Anterior cingulate cortex (tissue), 58 donors: ENCODE measurements at places on chromosomes 4 and X.

DNA sequence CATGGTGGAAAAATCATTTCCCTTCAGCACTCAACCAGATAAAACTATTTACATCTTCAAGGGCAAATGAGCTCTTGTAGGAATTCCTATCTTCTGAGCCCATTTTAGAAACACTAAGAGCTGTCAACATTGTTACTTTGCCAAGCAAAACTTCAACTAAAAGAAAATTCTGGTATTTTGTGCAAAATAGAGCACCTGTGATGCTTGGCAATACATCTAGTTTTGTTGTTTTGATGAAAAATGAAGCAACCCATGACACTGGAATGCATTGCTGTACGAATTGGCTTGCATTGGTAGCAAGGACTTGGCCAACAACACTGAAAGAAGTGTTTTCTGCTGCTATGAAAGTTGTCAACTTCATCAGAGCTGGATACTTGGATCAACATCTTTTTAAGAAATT lies 194.4 kb downstream of the COX18 start:
- DNase-seq, result no peak

DNA sequence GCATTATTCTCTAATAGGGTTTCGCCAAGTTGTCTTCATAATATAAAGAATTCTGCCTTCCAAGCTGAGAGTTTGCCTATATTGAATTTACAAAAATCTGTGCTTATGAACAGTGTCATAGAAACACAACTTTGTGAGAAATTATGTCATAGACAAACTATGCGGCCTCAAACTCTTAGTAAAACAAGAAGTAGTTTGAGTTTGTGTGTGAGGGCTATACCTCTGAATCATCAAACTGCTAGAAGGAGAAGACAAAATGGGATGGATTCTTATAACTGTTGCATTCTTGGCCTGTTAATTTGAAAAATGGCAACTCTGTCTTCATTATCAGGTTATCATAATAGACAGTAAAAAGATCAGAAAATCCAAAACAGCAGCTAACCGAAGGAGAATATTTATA lies 46.1 kb upstream of the NAP1L5 start:
- no peak for DNase-seq

DNA sequence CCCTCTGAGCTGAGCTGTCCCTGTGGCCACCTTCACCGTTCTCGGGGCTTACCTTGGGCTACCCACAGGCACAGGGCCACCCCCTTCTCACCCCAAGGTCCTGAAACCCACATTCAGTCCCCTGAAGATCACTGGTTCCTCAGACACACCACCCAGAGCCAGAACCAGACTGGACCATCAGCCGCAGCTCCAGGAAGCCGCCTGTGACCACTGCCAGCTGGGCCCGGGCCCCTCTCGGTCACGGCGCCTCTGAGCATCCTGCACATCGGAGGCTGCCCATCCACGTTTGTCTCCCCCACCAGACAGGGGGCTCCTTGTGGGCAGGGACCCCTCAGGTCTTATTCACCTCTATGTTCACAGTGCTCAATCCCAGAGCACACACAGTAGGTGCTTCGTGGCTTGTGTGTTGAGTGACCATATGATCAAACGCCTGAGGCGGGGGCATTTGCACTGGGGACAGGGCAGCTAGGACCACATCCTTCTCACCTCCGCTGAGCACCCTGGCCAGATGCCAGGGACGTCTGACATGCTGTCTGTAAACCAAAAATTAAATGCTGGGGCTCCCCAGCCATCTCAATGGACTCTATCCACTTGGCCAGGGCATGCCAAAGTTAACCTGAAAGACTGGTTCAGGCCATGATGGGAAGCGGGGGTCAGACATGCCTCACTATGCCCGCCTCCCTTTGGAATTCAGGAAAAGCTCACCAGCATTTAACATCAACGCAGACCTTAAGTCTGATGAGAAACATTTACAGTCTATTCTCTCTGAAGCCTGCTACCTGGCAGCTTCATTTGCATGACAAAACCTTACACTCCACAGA lies 109.4 kb upstream of the AFAP1 start:
- no peak for DNase-seq

DNA sequence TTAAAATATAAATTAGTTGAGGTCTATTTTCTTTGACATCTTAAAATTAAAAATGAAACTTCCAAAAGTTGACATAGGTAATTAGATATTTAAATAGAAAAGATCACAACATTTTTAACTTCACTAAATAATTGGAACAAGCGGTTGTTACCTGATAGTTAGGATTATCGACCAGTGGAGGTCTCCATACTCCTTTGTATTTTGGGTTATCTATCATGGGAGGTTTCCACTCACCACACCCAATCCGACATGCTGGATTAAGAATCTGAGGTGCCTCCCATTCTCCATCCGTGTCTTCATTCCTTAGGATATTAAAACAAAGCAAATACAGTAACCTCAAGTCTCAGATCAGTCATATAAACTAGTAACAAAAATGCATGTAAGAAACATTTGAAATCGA lies 22.2 kb downstream of the SCOC start:
- DNase-seq, result no peak

GRCh38 chr4:20870436-20870835 lies 170.2 kb downstream of the PACRGL start:
- no peak for DNase-seq

GRCh38 chr4:80307774-80308465 lies 27.6 kb upstream of the CFAP299 start:
- no peak for DNase-seq

GRCh38 chr4:155197757-155198156 lies 10.7 kb upstream of the NPY2R start:
- no peak for DNase-seq

GRCh38 chrX:47574547-47575301 lies 7.5 kb upstream of the TIMP1 start:
- no peak for DNase-seq

DNA sequence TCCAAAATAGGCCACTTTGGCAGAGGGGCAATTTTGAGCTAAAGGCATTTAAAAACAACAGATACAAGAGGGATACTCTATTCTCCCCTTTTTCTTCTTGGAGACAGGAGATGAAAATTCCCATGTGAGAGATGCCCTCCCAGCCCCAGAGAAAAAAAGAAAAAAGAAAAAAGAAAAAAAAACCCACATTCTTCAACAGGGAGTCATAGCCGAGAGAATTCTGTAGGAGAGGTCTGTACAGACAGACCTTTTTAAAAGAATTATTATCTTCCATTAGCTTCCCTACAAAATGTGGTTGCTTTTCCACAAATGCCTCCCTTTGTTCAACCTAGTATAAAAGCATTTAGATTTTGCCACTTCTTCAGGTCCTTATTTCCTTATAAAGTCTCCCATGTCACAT lies 89.9 kb downstream of the SPCS3 start:
- no peak for DNase-seq

GRCh38 chr4:15233264-15233597 lies 194.6 kb upstream of the C1QTNF7 start:
- peak; percentile 38 for DNase-seq

GRCh38 chr4:156956826-156957368 lies 14.7 kb downstream of the PDGFC start:
- no peak for DNase-seq

- no peak for DNase-seq
Observed at GRCh38 chr4:39285111-39285795, 80.9 kb downstream of the RFC1 start.

GRCh38 chr4:145298885-145299284 lies 118.5 kb upstream of the OTUD4 start:
- no peak for DNase-seq

GRCh38 chrX:85963736-85964135 lies 83.6 kb downstream of the CHM start:
- DNase-seq, result no peak

DNA sequence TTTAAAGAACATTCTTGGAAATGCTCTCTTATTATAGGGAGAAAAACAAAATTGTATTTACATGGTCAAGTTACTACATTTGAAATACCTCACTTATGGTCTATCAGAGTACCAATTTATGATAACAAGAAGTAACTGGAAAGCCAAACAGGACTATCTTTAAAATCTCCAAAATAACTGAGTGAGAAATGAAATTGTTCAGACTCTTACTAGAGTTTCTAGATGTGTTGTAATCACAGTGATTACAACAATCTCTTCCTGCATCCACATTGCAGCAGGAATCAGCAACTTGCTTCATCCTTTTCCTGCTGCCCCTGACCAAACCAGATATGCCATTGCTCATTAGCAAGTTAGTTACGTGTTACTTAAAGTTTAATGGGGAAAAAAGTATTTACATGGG lies 245.2 kb upstream of the SMIM31 start:
- DNase-seq, result no peak

DNA sequence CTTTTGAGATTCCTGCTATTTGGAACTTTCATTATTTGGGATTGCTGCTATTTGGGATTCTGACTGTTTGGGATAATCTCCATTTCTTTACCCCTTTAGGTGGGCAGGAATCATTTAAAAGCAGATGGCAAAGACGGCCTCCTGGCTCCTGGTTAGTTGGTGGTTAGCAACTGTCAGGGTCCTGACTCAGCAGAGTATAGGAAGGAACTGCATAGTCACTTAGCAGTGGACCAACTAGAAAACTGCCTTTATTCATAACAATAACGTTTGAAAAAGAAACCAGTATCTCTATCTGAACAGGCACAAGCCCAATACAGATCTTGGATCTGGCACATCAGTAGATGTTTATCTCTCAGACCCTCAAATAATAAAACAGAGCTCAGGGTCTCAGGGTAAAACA lies 469.7 kb upstream of the FGF16 start:
- DNase-seq, result no peak

DNA sequence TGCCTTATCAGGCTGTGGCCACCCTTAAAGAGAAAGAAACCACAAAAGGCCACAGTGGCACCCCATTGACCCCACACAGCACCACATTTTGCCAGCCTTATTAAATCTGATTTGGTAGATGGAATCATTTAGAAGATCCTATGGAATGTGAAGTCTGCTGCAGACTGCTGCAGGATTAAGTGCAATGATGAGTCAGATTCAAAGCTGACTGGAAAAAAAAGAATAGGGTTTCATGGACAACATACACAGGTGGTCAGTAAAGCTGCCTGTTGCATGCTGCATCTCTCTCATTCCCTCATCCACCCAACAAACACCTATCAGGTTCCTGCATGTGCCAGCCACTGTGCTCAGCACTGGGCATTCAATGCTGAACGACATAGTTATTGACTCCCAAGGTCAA lies 56.6 kb downstream of the CHST7 start:
- DNase-seq, result no peak

DNA sequence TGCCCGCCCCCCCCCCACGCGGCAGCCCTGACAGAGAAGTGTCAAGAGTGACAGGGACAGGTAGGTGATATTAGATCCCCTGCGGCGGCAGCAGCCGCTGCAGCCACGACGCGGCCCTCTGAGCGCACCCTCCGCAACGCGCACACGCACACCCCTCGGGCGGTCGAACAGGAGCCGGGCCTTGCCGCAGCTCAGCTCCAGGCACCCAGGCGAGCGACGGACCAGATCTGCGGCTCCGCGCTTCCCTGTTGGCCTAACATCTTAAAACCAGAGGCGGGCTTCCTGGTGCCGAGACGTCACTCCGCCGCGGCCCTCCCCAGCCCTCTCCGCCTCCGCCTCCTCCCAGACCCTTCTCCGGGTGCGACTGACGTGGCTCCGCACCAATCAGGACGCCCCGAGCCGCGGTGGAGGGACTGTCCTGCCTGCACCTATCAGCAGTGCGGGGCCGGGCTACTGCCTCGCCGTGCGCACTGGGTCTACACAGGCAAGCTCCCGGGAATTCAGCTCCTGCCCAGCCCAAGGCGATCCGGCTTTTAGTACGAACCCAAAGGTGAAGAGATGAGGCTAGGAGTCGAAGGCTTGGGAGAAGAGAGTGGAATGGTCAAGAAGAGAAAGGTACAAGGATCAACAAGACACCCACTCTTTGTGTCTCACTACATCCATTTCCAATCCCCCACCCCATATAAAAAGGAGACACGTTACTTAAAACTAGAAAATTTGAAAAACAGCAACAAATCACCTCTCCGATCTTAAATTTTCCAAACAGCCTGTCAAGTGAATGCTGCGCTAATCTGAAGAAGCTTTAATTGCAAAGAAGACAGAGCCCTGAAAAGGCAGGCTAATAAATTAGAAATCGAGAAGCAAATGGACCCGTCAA lies at the start of gene PITX2:
Gene PITX2, minus strand, starts transcription at position 237 of the 877 bp plus-strand sequence. CDS start 617 bp downstream, outside the sequence.
- no peak for DNase-seq

DNA sequence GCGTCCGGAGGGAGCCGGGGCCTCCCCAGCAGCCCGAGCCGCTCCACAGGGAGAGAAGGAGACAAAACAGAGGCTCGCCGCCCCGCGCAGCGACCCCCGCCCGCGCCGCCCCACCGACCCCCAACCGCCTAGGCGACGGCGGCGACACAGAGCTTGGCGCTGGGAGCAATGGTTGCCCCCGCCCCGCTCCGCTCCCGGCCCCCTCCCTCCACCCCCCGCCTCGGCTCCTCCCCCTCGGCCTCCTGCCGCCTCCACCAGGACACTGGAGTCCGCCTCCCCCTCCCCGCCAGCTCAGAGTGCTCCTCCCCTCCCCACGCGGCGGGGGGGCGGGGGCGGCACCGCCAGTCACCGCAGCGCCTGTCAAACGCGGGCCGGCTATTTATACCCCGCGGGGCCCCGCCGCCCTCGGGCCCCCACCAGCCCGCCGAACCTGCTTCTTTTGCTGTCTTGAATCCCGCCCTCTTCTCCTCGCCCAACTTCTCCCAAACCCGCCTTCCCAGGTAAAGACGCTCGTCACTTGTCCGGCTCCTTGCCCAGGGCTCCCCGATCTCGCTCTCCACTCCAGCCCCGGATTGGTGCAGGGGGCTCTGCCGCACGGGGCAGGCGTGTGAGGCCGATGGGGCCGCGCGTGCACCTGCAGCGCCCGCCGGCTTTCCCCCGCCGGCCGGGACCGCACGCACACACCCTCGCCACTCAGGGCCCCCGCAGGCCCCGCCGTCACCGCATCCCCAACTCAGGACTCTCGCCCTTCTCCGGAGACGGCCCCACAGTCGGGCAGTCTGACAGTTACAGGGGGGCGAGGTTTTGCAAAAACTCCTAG lies at the start of gene ELF2:
Gene ELF2, minus strand, starts transcription at position 170 of the 820 bp plus-strand sequence. CDS start 39,517 bp downstream, outside the sequence.
- DNase-seq, result peak; percentile 87

- no peak for DNase-seq
Observed at GRCh38 chrX:29471829-29472228, 743.5 kb upstream of the MAGEB2 start.

GRCh38 chr4:165563851-165564250 lies 185.0 kb downstream of the CPE start:
- no peak for DNase-seq

DNA sequence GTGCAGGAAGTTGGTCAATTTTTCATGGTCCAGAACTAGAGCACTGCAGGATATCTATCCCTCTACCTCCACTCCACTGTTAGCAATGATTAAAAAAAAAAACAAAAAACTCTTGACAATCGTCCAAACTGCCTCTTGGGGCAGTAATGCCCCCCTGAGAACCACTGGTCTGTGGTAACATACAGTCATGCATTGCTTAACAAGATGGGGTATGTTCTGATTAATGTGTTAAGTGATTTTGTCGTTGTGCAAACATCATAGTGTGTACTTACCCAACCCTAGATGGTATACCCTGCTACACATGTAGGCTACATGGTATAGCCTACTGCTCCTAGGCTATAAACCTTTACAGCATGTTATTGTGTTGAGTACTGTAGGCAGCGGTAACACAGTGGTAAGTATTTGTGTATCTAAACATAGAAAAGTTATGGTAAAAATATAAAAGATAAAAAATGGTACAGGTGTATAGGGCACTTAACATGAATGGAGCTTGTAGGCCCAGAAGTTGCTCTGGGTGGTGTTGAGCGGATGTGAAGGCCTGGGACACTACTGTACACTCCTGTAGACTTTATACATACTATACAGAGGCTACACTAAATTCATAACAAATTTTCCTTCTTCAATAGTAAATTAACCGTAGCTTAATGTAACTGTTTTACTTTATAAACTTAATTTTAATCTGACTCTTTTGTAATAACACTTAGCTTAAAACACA lies 34.1 kb downstream of the ART3 start:
- no peak for DNase-seq
